ENCODE measurements at places on chromosomes 11 and 22.

- peak; percentile 94 for DNase-seq
Measured at GRCh38 chr22:20418211-20418788, 19.3 kb downstream of the SCARF2 start.

DNA sequence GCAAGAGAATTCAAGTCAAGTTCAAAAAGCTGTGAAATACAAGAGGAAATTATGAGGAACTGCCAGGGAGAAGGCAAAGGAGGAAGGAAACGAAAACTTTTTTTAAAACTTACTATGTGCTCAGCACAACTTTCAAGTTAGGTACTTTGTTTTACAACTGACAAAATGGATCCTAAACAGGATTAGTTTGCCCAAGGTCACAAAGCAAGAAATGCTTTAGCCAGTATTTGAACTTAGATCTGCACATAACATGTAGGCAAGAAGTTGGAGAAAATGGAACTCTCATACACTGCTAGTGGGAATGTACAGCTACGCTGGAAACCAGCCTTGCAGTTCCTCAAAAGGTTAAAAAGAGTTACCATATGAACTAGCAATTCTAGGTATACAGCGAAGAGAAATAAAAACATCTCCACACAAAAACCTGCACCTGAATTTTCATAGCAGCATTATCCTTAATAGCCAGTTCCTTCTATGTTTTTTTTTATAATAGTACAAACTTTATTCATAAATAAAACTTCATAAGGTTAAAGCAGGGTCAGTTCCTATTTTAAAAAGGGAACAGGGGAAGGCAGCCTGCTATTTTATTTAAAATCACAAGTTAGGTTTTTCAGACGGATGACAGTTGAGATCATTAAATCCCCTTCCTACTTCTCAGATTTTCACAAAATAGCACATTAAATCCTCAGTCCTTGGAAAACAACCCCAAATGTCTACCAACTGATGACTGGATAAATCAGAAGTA, 19.2 kb downstream of the DDX6 start:
- no peak for DNase-seq

- DNase-seq = no peak
Measured at GRCh38 chr11:131025020-131025419, 108.7 kb upstream of the SNX19 start.

DNA sequence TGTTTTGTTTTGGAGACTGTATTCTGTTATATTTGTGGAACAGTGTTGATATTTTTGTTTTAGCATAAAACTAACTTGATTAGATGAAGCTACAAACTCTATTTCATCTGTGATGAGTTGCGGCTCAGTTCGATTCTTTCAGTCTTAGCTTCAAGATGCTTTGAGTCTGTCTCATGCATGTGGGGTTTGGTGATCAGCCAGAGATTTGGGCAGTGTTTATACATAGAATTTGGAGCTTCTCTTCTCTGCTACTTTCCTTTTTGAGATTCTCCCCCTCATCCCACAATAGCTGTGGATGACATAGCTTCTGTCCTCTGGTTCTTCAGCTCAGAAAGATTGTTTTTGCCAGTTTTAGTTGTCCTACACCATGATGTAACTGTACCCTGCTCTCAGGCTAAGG, 90.4 kb downstream of the ARHGAP20 start:
- DNase-seq = no peak

DNA sequence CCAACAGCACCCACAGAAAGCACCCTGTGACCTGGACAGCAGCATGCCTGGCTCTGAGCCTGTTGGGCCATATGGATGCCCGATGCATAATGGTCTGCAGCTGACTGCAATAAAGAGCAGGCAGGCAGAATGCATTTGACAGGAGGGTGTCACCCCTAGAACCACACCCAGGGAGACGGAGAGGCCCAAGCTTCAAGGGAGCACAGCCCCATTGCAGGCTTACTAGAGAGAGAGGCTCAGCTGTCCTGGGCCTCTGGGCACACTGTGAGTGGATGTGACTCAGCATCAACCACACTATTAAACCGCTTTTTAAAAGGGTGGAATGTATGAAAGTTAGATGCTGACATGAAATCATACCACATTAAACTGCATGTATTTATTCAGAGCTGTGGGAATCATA, 365.3 kb downstream of the CTTN start:
- no peak for DNase-seq
